RWPE1 (cell line): ENCODE measurements at places on chromosomes 3 and 15.

GRCh38 chr3:42014921-42015533, 53.1 kb upstream of the ULK4 start:
- DNase-seq, result no peak

- no peak for DNase-seq
Measured at GRCh38 chr3:6860149-6860953, 564 bp upstream of the GRM7 start.

- DNase-seq, result peak; percentile 45
Measured at GRCh38 chr3:172622916-172623700, 87.8 kb downstream of the NCEH1 start.

- no peak for DNase-seq
Measured at GRCh38 chr15:71262599-71262998, 147.3 kb downstream of the THSD4 start.
